ENCODE measurements at places on chromosomes 12 and 14.
A peak's percentile ranks its signal among the peaks of the same experiment; 100 is the strongest.

GRCh38 chr14:61547186-61548069 is 147.9 kb upstream of the HIF1A start:
- no peak for DNase-seq

DNA sequence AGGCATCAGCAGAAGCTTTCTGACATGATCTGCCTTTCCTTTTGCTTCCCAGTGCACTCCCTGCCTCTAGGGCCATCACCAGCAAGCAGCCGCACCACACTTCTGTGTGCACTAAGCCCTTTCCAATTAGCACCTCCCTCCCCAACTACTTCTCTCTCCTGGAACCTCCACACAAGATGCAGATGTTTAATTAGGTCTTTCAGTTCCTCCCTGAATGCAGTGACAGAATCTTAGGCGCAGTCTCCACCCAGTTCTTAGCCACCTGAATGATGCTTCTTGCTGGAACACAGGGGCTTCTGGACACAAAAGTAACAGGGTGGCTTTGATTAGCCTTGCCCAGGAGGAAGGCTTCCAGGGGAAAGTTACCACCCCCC is 32.9 kb downstream of the NIN start:
- DNase-seq = no peak

DNA sequence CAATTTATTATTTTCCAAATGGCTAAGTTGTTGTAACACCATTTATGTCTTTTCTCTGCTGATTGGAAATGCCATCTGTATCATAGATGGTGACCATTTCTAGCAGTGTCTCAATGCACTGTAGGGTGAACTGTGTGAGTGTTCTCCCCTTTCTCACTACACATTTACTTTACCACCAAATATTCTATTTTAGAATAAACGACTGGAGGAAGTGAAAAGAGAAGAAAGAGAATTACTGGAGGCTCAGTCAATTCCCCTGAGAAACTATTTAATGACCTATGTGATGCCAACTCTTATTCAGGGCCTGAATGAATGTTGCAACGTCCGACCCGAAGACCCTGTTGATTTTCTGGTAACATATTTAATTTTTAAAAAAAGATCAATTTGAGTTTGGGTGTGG is 15.5 kb upstream of the PAPOLA start:
- DNase-seq = no peak

DNA sequence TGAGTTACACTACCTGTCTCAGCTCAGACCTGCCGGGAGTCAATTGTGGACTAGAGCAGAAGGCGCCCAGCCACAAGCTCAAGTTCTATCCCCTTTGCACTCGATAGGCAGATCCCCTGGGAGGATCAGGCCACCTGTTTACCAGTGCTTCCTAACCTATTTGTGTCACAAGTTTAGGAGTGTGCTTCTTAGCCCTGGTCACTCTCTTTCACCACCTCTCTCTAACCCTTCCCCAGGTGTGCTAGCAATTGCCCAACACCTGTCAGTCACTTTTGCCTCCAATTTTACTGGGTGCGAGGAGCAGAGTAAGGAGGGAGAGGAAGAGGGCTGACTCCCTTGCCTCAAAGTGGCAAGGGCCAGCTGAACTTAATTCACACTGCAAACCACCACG is 745 bp upstream of the NAA30 start:
- DNase-seq = peak; percentile 2

GRCh38 chr12:94362653-94363052 is 97.0 kb downstream of the CEP83 start:
- no peak for DNase-seq

All from stimulated activated CD4-positive, alpha-beta T cell treated with anti-CD3 and anti-CD28 coated beads, Interleukin-12 subunit alpha, Interleukin-12 subunit beta, amount 100 ng/mL, for 4 hours (primary cell).